Nephron progenitor cell (in vitro differentiated cells): ENCODE measurements at places on chromosomes 2 and 18.

- peaks cover 34% of the 10 kb centered on the region for H3K4me1 ChIP-seq
- DNase-seq = no peak
- H3K27me3 ChIP-seq = no peaks in the 10 kb centered on the region
Measured at GRCh38 chr2:190879474-190880377, 895 bp upstream of the GLS start.

DNA sequence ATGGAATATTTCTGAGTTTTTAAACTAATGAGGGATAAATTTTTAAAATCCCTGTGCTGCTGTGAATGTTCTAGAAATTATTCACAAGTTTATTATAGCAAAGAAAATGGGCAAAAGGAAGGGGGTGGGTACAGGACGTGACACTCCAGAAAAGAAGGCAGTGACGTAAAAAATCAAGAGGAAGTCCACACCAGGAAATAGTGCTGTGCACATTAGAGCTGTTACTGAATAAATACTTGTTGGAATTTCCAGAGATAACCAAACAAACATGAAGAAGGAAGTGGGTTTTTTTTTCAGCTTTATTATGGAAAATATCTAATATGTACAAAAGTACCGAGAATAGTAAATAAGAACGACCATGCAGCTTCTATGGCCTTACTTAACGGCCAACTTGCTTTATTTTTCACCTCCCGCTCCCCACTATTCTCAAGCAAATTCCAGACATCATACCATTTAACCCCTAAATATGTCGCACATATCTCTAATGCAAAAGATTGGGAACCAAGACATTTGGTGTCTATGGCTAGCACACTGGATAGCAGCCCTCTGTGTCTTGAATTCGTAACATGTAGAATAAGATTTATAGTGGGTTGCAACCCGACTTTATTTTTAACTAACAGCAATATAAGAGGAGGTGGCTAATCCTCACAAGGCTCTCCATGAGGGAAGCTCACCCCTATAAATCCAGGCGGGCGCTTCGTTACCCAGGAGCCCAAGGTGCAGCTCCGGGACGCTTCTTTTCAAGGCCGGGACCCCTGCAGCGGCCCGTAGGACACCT is 580 bp upstream of the NDUFV2 start:
- no peak overlapping the region for H3K27ac ChIP-seq
- no peak for DNase-seq
- peaks cover 54% of the 10 kb centered on the region for H3K4me1 ChIP-seq
- H3K4me3 ChIP-seq = peak overlapping the region; percentile 92
- H3K36me3 ChIP-seq = no peaks in the 10 kb centered on the region

DNA sequence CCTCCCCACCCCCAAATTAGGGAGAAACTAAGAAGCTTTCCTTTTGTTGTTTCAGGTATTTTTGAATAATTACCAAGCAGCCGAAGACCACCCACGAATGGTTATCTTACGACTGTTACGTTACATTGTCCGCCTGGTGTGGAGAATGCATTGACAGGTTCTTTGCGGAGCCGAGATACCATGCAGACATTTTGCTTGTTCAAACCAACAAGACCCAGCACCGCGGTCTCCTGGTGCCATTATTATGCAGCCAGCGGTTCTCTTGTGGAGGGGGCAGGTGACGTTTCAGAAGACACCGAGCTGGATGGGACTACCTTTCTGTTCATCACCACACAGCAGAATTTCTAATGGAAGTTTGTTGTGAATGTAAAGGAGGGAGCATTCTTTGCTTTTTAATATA is 43.4 kb downstream of the BCL2L11 start:
- DNase-seq = no peak
- no peak overlapping the region for H3K27ac ChIP-seq
- H3K36me3 ChIP-seq = peaks cover 62% of the 10 kb centered on the region
- H3K4me1 ChIP-seq = peaks cover 52% of the 10 kb centered on the region
- no peak overlapping the region for H3K4me3 ChIP-seq

- no peak overlapping the region for H3K4me3 ChIP-seq
- peaks cover 60% of the 10 kb centered on the region for H3K4me1 ChIP-seq
- peak overlapping the region; percentile 92 for H3K27ac ChIP-seq
Measured at GRCh38 chr2:150977296-150977695, 284.4 kb downstream of the RBM43 start.

GRCh38 chr18:70600225-70600925 is 311.5 kb downstream of the SOCS6 start:
- H3K4me1 ChIP-seq = no peaks in the 10 kb centered on the region
- H3K36me3 ChIP-seq = no peaks in the 10 kb centered on the region
- DNase-seq = no peak

- DNase-seq = no peak
- H3K4me1 ChIP-seq = peaks cover 8% of the 10 kb centered on the region
- no peaks in the 10 kb centered on the region for H3K36me3 ChIP-seq
Measured at GRCh38 chr2:197304556-197305011, 6.0 kb downstream of the ANKRD44 start.

GRCh38 chr2:241364781-241365180 is 8.7 kb downstream of the FARP2 start:
- H3K27ac ChIP-seq = no peak overlapping the region
- H3K27me3 ChIP-seq = peaks cover 7% of the 10 kb centered on the region
- H3K4me1 ChIP-seq = peaks cover 19% of the 10 kb centered on the region
- H3K36me3 ChIP-seq = peaks cover 18% of the 10 kb centered on the region
- H3K4me3 ChIP-seq = no peak overlapping the region

DNA sequence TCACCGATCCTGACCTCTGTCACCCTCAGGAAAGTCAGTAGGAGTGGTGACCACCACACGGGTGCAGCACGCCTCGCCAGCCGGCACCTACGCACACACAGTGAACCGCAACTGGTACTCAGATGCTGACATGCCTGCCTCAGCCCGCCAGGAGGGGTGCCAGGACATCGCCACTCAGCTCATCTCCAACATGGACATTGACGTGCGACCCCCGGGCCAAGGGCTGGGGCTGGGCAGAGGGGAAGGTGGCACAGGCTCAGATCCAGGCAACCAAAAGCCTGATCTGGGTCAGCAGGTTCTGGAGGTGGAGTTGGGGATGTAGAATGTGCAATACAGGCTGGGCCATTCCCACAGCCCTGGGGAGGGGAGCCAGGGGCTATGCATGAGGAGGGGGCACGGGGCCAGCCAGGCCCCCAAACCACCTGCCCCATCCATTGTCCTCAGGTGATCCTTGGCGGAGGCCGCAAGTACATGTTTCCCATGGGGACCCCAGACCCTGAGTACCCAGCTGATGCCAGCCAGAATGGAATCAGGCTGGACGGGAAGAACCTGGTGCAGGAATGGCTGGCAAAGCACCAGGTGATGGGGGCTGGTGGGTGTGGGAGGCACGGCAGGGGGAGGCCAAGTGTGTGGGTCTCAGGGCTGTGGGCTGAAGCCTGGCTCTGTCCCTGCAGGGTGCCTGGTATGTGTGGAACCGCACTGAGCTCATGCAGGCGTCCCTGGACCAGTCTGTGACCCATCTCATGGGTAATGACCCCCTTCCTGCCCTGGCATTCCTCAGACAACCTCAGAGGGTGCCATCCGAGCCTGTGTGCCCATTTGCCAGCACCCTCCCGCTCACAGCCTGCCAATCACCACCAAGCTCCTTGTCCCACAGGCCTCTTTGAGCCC is 1.4 kb downstream of the ALPI start:
- H3K4me3 ChIP-seq = no peak overlapping the region
- peaks cover 34% of the 10 kb centered on the region for H3K27me3 ChIP-seq
- no peaks in the 10 kb centered on the region for H3K36me3 ChIP-seq
- no peak overlapping the region for H3K27ac ChIP-seq
- H3K4me1 ChIP-seq = peaks cover 14% of the 10 kb centered on the region
- DNase-seq = no peak

DNA sequence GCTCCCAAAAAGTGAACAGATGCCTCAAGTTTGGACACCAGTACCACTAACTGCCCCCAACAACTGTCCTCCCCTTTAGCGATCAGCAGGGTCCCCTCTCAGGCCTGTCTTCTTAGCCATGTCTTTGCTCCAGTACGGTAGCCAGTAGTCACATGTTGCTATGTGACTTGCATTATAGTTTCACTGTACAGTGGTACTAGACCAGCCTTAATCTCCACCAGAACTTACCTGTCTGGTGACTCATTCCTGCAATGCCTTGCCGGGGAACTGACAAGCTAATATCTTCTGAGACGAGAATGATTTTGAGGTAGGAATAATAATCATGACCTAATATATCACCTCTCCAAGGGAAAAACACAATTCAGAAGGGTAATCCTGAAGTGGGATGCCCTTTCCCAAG is 23.7 kb downstream of the ACMSD start:
- H3K27me3 ChIP-seq = no peaks in the 10 kb centered on the region
- no peak overlapping the region for H3K4me3 ChIP-seq
- H3K36me3 ChIP-seq = no peaks in the 10 kb centered on the region
- DNase-seq = no peak

DNA sequence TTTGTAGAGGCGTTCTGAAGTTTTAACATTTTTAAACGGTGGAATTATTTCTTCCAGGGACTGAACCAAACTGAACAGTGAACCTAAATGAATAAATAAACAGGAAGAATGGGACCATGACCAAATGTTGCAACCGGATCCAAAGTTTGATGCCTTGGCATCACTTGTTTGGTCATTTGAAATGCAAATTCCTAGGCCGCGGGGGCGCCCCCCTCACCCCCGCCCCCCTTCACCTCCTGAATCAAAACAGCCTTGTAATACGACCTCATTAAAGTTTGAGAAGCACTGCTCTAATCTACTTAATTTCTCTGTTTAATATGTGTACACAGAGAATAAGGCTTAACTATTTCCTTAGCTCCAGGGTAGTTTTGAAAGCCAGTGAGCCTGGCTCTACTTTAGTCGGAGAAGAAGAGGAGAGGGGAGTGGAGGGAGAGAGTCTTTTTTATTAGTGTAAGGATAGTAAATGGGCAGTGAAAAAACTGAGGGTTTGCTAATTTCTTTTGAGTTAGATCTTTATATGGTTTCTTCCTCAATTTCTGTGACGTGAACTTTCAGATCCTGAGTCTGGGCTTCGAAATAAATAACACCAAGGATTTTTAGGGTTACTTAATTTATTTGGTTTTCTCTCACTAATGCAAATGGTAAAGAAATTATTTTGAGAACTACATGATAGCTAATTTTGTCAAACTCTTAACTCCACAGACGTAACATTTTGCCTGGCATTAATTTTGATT is 5.7 kb downstream of the C2orf80 start:
- H3K4me3 ChIP-seq = peak overlapping the region; percentile 57

DNA sequence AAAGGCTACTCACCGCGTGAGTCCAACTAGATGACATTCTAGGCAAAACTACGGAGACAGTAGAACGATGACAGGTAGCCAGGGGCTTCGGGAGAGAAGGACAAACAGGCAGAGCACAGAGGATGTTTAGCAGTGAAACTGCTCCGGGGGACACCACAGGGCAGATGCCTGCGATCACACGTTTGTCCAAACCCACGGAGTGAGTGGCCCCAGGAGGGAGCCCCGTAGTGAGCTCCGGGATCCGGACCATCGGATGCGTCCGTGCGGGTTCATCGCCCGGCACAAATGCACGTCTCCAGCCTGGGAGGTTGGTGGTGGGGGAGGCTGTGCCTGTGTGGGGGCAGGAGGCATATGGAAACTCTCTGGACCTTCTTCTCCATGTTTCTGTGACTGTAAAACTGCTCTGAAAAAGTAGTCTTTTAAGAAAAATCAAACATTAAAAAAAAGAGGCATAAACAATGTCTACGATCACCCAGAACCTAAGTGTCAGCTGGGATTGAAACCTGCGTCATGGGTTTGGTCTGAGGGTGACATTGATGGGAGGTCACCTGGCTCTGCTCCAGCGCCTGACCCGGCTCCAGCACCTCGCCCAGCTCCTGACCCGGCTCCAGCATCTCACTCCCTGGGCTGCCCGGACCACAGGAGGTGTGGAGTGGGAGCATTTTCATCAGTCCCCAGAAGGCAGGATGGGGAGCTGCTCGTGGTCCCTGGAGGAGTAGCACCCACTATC is 83.0 kb upstream of the CTDP1 start:
- peaks cover 22% of the 10 kb centered on the region for H3K27me3 ChIP-seq
- peaks cover 56% of the 10 kb centered on the region for H3K4me1 ChIP-seq
- peak overlapping the region; percentile 52 for H3K27ac ChIP-seq
- H3K36me3 ChIP-seq = peaks cover 7% of the 10 kb centered on the region
- DNase-seq = peak; percentile 0

GRCh38 chr2:2735041-2735440 is 404.0 kb upstream of the MYT1L start:
- no peaks in the 10 kb centered on the region for H3K36me3 ChIP-seq
- H3K27me3 ChIP-seq = peaks cover 3% of the 10 kb centered on the region
- DNase-seq = no peak
- H3K27ac ChIP-seq = no peak overlapping the region

- no peak overlapping the region for H3K4me3 ChIP-seq
- no peak for DNase-seq
- H3K27ac ChIP-seq = no peak overlapping the region
- peaks cover 16% of the 10 kb centered on the region for H3K27me3 ChIP-seq
- H3K4me1 ChIP-seq = peaks cover 13% of the 10 kb centered on the region
Measured at GRCh38 chr2:99555404-99555803, 65.6 kb upstream of the REV1 start.

DNA sequence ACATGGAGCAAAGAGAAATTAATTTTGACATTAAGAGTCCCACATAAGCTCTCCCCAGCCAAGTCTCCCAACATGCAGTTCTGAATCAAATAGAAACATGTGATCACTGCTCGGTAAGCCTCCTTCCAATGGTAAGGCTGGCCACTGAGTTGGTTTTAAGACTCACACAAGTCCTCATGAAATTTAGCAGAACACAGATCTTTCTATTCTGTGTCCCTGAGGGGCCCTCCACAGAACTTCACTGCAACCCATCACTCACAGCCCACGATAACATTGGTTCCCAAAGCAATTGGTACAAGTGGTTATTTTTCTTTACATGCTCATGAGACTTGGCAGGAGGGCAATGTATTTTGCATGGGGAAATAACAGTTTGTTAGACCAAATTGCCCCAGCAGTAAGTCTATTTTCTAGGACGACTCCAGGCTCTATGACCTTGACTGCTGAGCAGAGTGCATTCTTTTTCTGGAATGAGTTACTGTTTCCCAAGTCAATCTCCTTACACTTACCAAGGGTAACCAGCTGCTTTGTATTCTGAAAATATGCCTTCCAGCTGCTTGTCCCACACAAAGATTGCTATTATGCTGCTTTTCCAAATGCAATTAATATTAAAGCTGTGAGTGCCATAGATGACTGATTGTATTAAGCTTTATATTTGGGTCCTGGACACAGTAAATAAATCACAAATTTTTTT is 142.3 kb upstream of the TANK start:
- H3K4me1 ChIP-seq = no peaks in the 10 kb centered on the region
- DNase-seq = no peak

DNA sequence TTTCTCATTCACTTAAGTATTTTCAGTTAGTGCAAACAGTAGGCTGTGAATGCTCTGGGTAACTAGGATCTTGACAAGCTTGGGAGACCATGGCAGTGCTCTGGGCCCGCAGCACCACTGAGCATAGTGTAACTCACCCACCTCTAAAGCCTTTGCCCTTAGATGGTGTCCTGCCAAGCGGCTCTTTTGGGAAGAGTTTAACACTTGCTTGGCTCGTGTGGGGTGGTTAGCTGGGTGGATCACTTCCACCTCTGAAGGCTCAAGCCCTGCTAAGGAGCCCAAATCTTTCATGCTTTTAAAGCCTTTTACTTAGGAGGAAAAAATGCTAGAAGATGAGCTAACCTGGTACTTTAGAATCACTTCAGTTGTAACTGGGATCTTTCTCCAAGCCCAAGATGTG is 33.9 kb downstream of the PTPN18 start:
- peaks cover 15% of the 10 kb centered on the region for H3K27me3 ChIP-seq
- H3K36me3 ChIP-seq = no peaks in the 10 kb centered on the region
- no peak overlapping the region for H3K27ac ChIP-seq
- no peak for DNase-seq
- no peak overlapping the region for H3K4me3 ChIP-seq
